ENCODE measurements at places on chromosomes 6 and 20.

GRCh38 chr20:20520776-20521175 lies 152.9 kb downstream of the INSM1 start:
- H3K4me1 ChIP-seq = no peaks in the 10 kb centered on the region
- no peak overlapping the region for H3K27ac ChIP-seq
- no peak for DNase-seq
- H3K27me3 ChIP-seq = no peaks in the 10 kb centered on the region
- H3K4me3 ChIP-seq = no peak overlapping the region
- no peaks in the 10 kb centered on the region for H3K36me3 ChIP-seq

- no peaks in the 10 kb centered on the region for H3K36me3 ChIP-seq
- no peaks in the 10 kb centered on the region for H3K4me1 ChIP-seq
Observed at GRCh38 chr6:34663831-34664255, 32.7 kb downstream of the ILRUN start.

DNA sequence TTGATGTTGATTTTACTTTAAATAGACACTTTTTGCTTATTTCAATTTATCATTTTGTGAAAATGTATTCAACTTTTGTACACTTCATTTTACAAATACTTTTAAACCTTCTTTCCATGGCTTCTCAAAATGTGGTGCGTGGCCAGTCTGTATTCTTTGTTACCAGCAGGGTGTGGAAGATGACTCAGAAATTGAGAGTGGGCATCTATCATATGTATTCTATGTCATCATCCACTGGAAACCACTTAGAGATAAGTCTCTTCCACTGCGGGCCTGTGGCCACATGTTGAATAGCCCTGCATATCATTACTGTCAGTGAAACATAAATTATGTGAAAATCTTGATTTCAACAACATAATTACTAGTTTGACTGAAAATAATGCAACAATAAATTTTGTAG lies 52.6 kb upstream of the MC3R start:
- H3K36me3 ChIP-seq = no peaks in the 10 kb centered on the region
- peaks cover 14% of the 10 kb centered on the region for H3K27me3 ChIP-seq
- H3K4me3 ChIP-seq = no peak overlapping the region
- H3K27ac ChIP-seq = no peak overlapping the region
- H3K4me1 ChIP-seq = no peaks in the 10 kb centered on the region

DNA sequence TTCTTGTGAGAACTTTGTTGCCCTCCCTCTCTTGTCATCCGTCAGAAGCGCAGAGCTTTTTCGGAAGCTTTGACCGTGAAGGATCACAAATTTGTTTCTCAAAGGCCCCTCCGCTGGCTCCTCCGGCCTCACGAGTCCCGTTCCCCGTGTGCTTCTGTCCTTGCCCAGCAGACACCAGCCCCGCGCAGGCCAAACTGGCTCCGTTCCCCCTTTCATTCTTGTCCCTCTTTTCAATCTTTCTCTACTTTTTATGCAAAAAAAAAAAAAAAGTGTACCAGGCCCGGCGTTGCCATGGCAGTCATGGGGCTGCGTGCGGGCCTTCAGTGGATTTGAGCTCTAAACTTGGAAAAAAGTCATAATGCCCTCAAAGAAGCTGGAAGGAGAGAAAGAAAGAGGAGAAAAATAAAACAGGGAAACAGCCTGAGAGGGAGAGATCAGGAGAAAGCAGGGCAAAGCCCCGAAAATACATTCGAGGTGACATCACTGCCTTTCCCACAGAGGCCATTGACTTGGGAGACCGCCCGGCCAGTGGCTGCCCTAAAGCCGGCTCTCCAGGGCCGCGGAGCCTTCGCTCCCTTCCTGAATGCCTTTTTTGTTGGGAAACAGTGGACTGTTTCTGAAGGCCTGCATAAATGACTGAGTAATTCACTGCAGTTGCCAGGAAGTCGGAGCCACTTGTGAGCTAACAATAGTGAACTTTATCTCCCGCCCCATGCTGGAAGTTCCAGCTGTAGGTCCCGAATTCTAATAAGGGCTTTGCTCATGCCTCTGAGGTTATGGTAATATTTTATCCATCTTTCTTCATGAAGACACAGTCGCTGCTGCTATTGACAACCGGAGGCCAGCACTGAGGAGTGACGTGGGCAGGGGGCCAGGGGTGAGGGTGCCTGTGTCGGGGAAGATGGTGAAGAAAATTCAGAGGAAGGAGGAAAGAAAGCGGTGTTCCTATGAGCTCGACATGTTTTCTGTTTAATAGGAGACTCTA lies 670.9 kb downstream of the QKI start:
- H3K27me3 ChIP-seq = no peaks in the 10 kb centered on the region
- peak overlapping the region; percentile 54 for H3K4me3 ChIP-seq
- peak overlapping the region; percentile 91 for H3K27ac ChIP-seq
- no peaks in the 10 kb centered on the region for H3K36me3 ChIP-seq
- peaks cover 15% of the 10 kb centered on the region for H3K4me1 ChIP-seq

- no peaks in the 10 kb centered on the region for H3K27me3 ChIP-seq
- H3K36me3 ChIP-seq = peaks cover 61% of the 10 kb centered on the region
- DNase-seq = no peak
- H3K27ac ChIP-seq = peak overlapping the region; percentile 75
Observed at GRCh38 chr20:56391596-56392131, 351 bp downstream of the AURKA start.

DNA sequence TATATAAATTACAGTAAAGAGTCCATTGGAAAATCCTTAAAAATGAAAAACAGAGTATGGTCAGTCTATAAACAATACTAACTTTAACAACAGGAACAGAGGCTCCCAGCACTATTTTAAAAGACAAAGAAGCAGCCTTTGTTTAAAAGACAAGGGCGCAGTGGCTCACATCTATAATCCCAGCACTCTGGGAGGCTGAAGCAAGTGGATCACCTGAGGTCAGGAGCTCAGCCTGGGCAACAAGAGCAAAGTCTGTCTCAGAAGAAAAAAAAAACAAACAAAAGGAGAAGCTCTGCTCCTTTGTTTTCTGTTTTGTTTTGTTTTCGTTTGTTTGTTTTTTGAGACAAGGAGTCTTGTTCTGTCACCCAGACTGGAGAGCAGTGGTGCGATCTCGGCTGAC lies 89.4 kb downstream of the DTNBP1 start:
- no peaks in the 10 kb centered on the region for H3K27me3 ChIP-seq
- H3K27ac ChIP-seq = no peak overlapping the region
- no peak for DNase-seq
- H3K4me1 ChIP-seq = no peaks in the 10 kb centered on the region
- no peaks in the 10 kb centered on the region for H3K36me3 ChIP-seq
